Spinal cord (tissue), 10 donors: ENCODE measurements at places on chromosomes 13 and 19.

- DNase-seq = peak; percentile 29
Measured at GRCh38 chr13:104286566-104287290, 1220.5 kb upstream of the SLC10A2 start.

- no peak for DNase-seq
Measured at GRCh38 chr19:14686411-14686810, 3.4 kb upstream of the ZNF333 start.

DNA sequence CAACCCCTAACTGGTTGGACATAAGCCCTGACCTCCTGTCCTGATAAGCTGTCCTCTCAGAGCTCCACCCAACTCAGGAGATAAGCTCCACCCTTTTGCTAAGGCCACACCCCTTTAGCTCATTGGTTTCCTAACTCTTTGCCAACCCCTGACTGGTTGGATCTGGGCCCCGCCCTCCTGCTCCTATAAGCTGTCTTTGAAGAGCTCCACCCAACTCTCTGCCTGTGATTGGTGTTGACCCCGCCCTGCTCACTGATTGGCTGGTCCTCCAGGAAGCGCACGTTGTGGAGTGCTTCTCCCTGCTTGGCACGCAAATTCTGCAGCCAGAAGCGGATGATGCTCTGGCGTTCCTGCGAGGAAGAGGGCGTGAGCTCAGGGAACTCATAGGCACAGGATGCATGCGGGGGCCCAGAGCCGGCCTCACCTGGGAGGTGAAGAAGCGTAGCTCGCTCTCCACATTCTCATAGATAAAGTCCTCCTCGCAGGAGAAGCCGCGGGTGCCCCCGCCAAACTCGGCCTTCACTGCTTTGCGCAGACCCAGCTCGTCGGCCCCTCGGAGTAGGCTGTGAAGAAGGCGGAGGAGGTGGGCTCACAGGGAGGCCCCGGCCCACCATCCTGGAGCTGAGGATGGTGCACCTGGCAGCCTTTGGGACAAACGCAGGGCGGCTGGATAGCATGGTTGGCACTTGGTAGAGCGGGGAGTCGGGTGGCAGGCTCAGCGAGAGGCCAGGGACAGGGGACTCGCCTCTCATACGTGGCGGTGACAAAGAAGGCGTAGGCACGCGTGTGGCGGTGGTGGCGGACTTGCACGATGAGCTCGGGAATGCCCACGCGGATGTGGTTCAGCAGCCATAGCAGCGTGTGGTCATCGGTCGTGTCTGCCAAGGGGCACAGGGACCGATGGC lies 1.7 kb downstream of the ANO8 start:
- no peak for DNase-seq

GRCh38 chr19:778910-779653 lies 18.2 kb upstream of the PTBP1 start:
- DNase-seq = no peak

- DNase-seq = no peak
Measured at GRCh38 chr19:47729468-47729798, 15.9 kb upstream of the NOP53 start.

DNA sequence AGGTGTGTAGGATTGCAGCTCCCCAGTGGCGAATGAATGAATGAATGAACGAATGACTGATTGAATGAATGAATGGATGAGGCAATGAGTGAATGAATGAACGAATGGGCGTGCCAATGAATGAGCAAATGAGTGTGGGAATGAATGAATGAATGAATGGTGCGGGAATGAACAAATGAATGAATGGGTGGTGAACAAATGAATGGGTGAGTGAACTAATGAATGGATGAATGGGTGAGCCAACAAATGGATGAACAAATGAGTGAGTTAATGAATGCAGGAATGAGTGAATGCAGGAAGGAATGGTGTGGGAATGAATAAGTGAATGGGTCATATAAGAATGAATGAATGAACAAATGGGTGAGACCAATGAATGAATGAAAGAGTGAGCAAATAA lies 14.7 kb downstream of the ANKRD24 start:
- DNase-seq = no peak

DNA sequence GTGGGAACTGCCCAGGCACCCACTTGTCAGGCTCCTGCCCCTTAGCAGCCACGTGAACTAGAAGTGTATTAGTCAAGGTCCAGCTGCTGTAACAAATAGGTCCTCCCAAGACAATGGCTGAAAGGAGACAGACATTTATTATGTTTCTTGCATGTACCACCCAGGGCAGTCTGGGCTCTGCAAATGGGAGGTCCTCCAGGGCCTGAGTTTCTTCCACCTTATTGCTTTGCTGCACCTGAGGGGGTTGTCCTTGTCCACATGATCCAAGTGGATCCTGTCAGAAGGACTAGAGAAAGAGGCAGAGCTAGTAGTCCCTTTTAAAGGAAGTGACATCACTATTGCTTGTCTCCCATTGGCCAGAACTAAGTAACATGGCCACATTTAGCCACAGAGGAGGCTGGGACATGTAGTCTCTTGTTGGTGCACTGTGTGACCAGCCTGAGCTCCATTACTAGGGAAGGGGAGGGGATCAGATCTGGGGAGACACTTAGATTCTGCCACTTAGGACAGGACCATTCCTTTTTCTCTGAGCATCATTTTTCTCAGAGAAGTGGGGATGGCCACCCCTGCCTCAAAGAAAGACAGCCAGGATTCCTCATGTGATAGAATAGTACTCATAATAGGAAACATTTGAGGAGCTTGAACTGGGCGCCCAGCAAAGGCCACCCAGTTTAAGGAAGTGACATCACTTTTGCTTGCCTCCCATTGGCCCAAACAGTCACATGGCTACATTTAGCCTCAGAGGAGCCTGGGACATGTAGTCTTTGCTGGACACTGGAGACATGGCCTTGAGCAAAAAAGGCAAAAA lies 15.1 kb downstream of the CC2D1A start:
- DNase-seq = no peak

DNA sequence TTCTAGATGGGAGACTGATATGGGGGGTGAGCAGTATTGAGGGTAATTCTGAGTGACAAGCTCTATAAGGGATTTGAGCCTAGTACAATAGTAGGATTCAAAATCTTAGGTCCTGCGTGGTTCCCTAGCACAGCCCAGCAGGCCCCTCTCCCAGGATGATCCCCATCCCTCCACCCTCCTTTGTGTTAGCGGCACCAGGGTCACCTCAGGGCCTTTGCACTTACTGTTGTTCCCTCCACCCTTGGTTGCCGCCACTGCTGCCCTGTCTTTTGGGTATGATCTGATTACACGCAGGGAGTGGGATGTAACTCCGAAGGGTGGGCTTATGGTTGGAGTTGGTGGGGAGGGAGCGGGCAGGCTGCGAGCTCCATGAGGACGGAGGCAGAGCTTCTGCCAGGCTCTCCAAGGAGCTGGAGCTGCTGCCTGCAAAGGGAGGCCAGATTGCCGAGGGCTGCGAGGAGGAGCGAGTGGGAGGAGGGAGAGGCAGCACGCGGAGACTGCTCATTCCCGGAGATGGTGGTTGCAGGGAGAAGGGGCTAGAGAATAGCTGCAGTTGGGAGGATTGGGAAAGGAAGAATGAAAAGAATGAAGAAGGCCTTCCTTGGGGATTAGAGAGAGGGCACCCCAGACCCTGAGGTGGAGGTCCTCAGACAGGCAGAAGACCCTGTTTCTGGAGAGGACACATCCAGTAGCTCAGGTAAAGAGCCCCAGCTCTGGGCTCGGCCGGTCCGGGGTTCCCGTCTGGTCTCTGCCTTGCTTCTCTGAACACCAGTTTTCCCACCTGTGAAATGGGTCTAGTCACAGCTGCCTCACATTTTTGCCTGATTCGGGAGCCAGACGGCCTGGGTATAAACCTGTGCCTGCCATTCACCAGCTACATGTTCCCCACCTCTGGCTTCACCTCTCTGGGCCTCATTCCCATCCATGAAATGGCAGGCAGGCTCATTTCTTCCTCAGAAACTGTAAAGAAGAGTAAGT lies 5.2 kb downstream of the NACC1 start:
- no peak for DNase-seq

DNA sequence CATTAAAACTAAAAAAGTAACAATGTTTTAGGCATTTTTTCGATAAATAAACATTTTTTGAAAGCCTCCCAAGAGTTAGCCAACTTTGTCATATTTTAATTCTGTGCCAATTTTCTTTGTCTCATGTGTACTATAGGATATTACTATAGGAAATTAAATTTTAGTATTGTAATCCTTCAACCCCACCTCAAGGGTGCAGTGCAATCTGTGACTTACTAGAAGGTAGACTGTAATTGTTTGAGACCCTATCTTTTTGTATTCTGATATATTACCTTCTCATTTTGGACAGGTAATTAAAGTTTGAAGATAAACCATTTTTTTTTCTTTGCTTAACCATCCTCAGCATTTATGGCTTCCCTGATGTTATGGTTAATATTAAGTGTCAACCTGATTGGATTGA lies 457.8 kb downstream of the PCDH20 start:
- no peak for DNase-seq

GRCh38 chr19:2731181-2731995 lies 8.4 kb downstream of the SLC39A3 start:
- DNase-seq = no peak

GRCh38 chr13:113777311-113778260 lies 18.6 kb downstream of the TMEM255B start:
- DNase-seq = no peak

DNA sequence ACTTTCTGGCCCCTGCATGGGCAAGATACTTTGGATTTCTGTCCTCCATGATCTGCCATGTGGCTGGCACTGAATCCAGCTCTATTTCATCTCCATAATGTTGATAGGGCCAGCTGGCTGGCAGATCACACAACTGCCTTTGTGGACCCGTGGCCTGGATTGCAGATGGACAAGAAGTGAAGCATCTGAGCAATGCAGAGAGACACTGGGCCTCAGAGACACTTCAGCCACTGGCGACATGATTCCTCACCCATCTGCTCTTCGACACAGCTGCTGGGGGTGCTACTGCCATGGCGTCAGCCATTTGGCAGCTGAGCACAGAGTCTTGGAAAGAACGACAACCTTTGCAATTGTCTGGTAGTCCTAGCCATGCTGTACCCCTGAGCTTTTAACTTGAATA lies 79.5 kb upstream of the MYO16 start:
- peak; percentile 47 for DNase-seq

DNA sequence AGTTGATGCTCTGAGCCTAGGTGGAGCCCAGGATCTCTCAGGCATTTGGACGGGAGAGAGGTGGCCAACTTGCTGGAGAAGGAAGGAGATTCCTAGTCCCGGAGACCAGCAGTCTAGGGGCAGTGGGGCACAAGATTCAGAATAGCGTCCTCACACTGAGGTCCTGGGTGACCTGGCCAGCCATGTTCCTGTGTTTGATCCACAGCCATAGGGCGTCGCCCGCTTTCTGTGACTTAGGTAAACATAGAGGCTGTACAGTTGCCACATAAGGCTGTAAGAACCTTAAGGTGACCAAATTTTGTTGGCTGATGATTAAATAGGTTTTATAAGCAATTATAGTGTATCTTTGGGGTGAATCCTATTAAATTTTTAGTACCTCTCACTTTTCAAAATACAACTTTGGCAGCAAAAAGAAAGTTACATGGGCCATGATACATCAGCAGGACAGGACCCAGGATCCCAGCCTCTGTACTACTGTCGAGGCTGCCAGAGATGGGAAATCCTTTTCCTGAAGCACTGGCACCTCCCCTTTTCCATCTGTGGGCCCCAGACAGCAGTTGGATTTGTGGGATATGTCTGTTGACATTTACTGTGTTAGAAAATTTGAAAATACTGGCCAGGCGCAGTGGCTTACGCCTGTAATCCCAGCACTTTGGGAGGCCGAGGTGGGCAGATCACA lies 37.5 kb downstream of the TSSK6 start:
- no peak for DNase-seq

DNA sequence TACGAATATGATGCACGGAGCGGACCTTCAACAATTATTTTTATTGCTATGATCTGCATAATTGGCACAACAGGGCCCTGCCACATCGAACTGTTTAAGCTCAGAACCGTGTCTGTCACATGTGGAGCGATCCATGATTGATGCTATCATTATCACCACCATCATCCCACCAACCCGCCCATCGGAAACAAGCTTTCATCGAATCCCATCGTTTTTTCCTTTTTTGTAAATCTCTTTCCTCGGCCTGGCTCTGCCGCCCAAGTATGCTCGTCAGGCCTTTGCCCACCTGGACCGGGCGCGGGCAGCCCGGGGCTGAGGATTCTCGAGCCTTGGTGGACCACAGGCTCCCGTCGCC lies 533 bp upstream of the DCAF15 start:
- no peak for DNase-seq

- no peak for DNase-seq
Measured at GRCh38 chr19:57302020-57302465, 18.2 kb upstream of the ZNF543 start.

GRCh38 chr19:12745166-12745897 lies 6.3 kb upstream of the BEST2 start:
- DNase-seq = no peak

- DNase-seq = no peak
Measured at GRCh38 chr19:2567580-2567979, 91.7 kb downstream of the GADD45B start.

DNA sequence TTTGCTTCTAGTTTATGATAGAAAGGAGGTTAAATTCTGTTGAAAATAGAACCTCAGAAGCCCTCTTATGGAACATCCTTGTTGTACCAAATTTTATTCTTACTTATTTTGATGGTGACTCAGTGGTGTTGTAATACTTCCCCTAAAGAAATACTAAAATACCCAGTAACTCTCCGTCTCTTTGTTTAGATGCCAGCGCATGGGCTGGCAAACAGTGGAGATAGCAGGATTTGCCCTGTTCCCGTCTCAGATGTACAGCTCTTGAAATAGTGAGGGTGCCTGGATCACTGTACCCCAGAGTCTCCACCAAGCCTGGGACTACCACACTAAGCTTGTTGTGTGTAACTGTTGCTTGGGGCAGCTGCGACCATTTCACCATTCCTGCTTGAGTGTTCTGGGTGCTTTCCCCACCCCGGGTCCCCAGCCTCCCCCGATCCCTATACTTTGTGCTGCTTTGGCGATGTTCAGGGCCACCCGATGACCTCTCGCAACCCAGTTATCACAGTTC lies 67.0 kb upstream of the TEX29 start:
- DNase-seq = no peak

- DNase-seq = peak; percentile 74
Measured at GRCh38 chr13:67224148-67224846, 5.8 kb downstream of the PCDH9 start.
